ENCODE measurements at places on chromosomes 3 and 15. TPM values are rescaled to one million over a fixed set of nuclear protein-coding genes. Genes with fewer than 3 reads are reported as not detected.

DNA sequence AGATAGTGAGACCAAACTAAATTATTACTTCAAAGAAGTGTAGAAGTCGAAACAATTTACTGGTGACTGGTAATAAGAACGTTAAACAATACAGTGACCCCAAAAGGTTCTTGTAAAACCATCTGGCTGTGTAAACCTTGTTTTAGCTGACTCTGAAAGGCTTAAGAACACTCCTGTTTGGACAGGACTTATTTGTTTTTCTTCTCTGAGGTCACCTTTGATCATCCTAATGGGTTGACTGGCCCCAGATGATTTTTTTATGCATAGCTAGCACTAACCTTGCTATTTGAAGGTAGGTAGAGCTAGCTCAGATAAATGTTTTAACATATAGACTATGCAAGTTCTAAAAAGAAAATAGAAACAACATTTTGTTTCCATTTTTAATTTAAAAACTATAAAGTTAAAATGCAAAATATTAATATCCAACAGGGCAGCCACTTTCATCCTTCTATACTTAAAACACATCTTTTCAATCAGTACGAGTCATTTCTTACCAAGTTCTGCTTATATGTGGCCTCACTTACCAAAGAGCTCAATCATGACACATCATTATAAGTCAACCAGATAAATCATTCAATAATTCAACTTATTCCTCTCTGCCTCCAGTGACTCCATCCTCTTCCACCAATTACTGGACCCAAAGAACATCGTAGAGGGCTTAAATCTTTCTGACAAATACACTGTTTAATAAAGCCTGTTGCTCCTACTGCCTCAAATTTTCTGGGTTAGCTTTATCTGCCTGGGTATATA lies 158.8 kb downstream of the SSR3 start:
- no peak for DNase-seq

- no peak for DNase-seq
Observed at GRCh38 chr3:49004352-49005302, 2.6 kb upstream of the WDR6 start.

Gene GOLGB1
- total RNA-seq: 26.0 TPM

GRCh38 chr3:112320691-112321090 lies 12.3 kb upstream of the CD200 start:
- DNase-seq: no peak

DNA sequence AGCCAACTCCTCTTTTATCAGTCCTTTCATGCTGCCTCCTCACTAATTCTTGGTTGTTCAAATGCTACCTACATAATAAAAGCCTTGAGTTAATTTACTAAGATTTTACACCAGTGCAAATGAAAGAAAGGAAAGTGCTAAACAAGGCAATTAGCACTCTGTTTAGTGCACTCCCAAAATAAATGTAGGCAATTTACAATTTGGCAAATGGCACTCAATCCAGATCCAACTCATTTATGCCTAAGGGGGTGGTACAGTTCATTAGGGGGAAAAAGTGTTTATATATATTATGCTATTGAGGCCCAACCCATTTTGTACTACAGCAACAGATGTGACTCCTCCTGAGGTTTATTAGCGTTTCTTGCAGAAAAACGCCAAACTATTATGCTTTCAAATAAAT lies 370.1 kb downstream of the NR2F2 start:
- no peak for DNase-seq

Gene EHHADH
- total RNA-seq: 3.2 TPM

GRCh38 chr3:21645121-21645897 lies 105.7 kb downstream of the ZNF385D start:
- DNase-seq: no peak

Gene CLDN16
- not detected for total RNA-seq

- DNase-seq: no peak
Observed at GRCh38 chr3:100936931-100937330, 56.3 kb downstream of the ABI3BP start.

DNA sequence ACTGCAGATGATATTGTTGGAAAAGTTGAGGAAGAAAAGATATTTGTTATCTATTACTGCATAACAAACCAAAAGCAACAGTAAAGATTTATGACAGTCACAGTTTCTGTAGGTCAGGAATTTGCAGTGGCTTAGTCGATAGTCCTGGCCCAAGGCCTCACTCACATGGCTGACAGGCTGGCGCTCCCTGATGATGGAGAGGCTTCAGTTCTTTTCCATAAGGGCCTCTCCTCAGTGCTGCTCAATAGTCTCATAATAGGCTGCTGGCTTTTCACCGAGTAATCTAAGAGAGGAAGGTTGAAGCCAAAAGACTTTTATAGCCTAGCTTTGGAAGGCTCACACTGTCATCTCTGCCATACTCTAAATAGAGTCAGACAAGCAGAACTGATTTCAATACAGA lies 17.7 kb downstream of the IREB2 start:
- DNase-seq: no peak

Gene KCNAB1
- not detected for total RNA-seq

- no peak for DNase-seq
Observed at GRCh38 chr15:101479342-101479845, 10.1 kb downstream of the PCSK6 start.

- DNase-seq: peak; percentile 72
Observed at GRCh38 chr3:37163262-37164015, 10.9 kb downstream of the LRRFIP2 start.

- no peak for DNase-seq
Observed at GRCh38 chr3:187551416-187551815, 118.8 kb downstream of the SST start.

Gene MEIS2
- not detected for total RNA-seq

DNA sequence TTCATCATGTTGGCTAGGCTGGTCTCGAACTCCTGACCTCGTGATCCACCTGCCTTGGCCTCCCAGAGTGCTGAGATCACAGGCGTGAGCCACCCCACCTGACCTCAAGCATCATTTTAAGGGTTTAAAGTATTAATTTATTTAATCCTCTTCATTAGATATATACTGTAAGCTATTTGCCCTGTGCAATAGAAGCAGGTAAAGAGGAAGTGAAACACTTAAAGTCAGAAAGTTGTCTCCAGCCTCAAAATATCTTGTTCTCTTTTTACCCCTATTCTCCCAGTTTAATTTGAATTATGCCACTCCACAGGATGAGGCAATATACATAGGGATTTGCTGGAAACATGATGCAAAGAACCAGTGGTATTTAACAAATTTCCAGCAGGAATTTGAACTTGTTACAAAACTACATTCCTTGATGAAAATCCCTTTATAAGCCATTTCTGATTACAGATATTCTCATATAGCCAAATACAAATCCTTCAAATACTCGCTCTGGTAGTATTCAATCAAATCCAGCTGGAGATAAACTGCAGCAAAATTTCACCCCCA lies 2.0 kb downstream of the NDUFB5 start:
- no peak for DNase-seq

GRCh38 chr3:186751480-186751879 lies 31.9 kb upstream of the EIF4A2 start:
- no peak for DNase-seq

Measured in activated CD4-positive, alpha-beta memory T cell treated with anti-CD3 and anti-CD28 coated beads for 36 hours (primary cell).